Cortex of kidney (tissue), 1 donor: ENCODE measurements at places on chromosomes 5 and 9.

DNA sequence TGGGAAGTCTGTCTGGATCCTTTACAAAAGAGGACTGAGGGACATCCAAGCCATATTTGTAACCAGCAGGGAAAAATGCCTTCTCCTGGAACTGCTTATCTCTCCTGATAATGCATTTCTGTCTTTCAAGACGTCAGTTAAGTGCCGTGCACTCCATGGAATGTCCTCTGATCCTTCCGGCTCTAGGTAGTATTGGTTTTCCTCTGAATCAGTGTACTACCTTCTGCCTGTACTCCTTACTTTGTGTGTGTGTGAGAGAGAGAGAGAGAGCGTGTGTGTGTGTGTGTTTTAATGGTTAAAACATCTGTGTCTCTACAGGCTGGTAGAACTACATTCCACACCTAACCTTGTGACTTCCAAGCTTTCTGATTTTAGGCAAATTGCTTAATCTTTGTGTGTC is 89.9 kb downstream of the PIP5K1B start:
- no peak for DNase-seq

- no peak for DNase-seq
Observed at GRCh38 chr9:115212832-115213231, 94.9 kb upstream of the TNC start.

DNA sequence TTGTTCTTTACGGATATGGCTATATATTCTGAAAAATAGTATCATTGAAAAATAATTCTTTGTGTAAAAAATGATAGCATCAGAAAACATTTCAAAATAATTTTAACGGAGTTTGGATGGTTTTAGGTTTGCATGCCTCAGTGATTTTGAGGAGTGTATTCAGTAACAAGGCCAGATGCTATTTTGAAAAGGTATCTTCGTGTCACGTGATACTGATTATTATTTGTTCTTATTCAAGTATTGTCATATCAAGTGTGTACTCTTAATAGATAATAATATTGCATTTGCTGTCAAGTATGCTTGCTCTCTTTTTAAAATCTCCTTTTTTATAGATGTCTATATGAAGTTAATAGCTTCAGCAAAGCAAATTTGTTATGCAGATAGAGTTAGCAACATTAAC is 313.1 kb upstream of the PTPRD start:
- no peak for DNase-seq

DNA sequence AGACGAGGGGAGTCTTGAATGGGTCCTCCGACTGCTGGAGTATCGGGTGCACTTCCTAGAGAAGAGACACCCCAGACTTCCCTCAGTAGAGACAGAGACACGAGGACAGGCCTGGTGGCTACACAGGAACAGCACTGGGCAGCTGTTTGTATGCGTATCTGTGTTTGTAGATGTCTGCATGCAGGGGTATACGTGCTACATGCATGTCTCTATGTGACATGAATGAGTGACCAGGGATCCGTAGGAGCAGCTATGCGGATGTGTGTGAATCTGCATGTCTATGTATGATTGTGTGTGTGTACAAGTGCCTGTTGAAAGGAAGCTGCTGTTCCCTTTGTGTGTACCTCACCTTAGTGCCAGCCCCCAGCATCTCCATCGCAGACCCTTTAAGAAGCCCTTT is 31.2 kb downstream of the CNTFR start:
- no peak for DNase-seq

DNA sequence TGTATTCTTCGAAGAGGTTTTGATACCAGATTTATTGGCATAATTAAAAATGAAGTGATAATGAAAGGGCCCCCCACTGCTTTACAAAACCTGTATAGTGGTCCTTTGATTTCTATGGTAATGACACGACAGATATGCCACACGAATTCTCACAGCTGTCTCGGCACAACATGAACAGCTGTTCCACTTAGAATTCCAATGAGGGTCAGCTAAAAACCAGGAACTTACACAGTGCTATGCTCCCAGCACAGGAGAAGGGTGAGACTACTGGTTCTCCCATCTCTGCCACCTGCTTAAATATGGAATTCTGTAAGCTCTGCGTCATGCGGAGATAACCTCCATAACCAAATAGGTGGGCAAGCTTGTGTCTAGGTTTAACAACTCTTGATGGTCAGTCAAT is 183.0 kb upstream of the EFNA5 start:
- DNase-seq, result no peak

- DNase-seq, result no peak
Observed at GRCh38 chr5:121151534-121151933, 687.4 kb downstream of the PRR16 start.

DNA sequence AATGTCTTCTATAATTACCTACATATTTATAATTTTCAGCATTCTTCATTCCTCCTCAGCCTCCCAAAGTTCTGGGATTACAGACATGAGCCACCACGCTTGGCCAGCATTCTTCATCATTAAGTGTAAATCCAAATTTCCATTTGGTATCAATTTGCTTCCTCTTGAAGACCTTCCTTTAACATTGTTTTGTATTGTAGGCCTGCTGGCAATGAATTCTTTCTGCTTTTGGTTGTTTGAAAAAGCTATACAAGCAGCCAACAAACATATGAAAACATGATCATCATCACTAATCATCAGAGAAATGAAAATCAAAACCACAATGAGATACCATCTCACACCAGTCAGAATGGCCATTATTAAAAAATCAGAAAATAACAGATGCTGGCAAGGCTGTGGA is 56.4 kb downstream of the GCNT4 start:
- no peak for DNase-seq

DNA sequence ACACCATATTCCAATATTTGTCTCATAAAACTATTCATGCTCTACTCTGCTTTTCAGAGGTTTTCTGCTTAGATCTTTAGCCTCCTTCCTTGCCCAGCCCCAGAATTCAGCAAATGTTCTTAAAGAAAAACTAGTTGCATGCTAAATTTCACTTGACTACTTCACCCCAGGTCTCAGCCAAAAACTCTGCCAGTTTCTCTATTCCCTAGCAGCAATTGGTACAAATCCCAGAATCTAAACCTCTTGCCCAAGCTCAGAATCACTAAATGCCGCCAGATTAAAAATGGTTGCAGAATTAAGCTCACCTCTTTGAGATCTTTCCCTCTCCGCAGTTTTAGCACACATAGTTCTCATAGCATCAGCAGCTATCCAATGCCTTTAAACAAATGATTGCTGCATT is 331.2 kb upstream of the SMARCA2 start:
- no peak for DNase-seq

DNA sequence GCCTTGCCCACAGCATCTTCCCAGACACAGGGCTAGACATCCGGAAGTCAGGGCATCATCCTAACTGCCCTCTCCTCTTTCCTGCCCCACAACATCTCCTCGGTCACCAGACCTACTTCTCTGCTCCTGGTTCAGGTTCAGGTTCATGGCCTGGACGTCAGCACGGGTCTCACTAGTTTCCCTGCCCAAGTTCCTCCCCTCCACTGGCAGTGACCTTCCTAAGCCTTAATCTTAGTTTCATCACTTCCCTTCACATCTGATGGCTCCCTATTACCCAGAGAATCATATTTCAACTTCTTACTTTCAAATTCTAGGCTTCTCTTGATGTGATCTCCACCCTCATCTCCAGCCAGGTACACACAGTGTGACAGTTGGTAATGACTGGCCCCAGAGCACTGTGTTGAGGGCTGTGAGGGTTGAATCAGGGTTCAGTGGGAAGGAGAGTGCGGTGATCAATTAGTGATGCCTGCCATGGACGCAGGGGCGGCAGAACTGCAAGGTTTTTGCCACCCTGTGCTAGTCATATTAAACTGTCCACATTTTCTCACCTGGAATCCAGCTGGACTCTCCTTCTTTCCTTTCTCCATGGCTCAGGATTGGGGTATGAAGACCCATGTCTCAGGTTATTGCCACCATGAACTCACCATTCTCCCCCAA is 34.3 kb upstream of the CRB2 start:
- DNase-seq, result no peak

DNA sequence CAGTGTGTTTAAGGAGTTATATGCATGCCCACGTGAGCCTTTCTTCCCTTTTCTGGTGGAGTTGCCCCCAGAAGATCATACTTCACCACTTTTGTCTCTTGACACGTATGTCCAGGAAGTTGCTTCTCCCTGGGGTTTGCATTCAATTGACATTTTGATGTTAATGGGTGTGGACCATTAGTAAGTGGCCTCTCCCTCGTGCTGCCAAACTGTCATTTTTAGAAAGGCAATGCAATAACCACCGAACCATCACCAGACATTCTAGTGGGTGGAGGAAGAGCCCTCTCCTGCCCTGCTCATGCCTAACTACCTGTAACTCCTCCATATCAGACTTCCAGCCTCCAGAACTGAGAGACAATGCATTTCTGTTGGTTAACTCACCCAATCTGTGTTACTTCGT is 290.8 kb downstream of the ATPSCKMT start:
- DNase-seq, result no peak

DNA sequence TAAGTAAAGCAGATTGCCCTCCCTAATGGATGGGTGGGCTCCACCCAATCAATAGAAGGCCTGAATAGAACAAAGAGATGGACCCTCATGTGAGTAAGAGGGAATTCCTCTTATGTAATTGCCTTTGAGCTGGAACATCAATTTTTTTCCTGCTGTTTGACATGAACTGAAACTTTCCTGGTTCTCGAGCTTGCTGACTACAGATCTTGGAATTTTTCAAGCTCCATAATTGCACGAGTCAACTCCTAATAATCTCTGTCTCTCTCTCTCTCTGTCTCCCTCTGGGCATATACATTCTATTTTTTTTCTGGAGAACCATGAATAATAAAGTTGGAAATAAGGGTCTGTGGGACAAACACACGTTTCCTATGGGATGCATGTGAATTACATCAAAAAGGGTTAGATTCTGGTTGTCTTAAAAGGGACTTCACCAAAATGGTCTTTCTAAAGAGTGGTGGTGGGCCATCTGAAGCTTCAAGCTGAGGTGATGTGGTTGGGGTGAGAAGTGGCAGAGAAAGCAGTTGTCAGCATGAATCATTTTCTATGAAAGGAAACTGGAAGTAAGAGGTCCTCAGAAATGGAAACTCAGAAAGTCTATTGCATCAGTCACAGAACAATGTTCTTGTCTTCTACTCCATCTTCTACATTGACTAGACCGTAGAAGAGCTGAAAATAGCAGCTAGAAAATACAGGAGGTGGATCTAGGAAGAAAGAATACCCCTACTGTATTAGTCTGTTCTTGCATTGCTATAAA is 47.0 kb upstream of the HOMER1 start:
- DNase-seq, result no peak

DNA sequence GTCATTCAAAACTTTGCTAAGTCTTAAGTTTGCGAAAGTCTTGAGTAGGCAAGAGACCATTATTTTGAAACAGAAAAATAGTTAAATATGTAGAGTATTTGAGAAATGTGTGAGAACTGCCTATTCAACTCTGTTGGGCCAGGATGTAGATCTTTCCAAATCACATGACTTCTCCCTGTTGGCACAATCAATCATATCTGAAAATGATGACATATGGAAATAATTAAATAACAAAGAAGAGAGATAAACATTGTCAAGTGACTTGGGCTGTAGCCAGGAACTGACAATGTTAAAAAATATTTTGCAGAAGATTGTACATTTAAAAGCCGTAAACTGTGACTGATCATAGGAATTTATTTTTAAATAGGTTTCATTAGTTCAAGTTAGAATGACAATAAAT is 104.6 kb upstream of the IL6ST start:
- DNase-seq, result no peak

- no peak for DNase-seq
Observed at GRCh38 chr5:114335391-114335790, 26.5 kb upstream of the KCNN2 start.

- DNase-seq, result no peak
Observed at GRCh38 chr9:107847978-107848964, 358.7 kb upstream of the KLF4 start.

GRCh38 chr9:114202849-114203248 is 47.5 kb downstream of the COL27A1 start:
- DNase-seq, result no peak

DNA sequence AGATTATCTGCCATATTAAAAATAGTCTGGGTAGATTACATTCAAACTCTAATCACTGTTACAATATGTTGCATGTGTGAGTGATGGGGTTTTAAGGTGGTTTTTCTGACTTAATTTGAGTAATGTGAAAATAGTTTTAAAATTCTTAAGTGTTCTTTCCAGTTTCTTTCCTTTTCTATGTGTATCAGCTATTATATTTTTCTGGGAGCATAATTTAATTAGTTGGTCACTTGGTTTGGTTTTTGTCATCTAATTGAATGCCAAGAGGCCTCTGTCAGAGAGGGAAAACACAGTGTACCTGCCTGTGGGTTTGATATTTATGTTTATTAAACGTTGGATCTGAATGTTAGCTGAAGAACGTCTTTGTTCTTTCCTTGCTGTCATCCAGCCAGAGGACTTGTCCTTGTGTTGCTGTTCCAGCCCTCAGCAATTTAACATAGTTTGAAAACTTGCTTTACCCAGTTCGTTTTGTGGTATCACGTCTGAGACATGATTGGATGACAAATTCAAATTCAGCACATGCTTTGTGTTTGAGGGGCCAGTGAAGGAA is 19.5 kb downstream of the OTULIN start:
- DNase-seq, result no peak
